ENCODE measurements at places on chromosomes 2 and 18.

- peak; percentile 76 for DNase-seq
Observed at GRCh38 chr2:42777883-42778805, 14.2 kb upstream of the OXER1 start.

GRCh38 chr18:49911427-49911826 lies 98.1 kb upstream of the ACAA2 start:
- DNase-seq, result no peak

DNA sequence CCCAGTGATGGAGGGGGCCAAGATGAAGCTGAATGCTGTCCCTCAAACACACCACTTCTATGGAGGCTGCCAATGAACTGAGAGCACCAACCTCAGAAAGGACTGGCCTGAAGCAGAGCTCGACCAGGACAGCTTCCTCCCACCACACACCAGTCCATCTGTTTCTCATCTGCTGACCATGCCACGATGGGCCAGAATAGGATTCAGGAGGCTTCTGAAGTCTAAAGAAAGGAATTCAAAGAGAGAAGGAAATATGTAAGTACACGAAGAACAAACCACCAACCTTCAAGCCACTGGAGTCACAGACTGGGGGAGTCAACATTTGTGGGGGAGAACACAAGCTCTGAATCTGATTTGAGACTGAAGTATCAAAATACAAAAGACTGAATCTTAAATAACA lies 157.6 kb upstream of the CCDC68 start:
- no peak for DNase-seq

DNA sequence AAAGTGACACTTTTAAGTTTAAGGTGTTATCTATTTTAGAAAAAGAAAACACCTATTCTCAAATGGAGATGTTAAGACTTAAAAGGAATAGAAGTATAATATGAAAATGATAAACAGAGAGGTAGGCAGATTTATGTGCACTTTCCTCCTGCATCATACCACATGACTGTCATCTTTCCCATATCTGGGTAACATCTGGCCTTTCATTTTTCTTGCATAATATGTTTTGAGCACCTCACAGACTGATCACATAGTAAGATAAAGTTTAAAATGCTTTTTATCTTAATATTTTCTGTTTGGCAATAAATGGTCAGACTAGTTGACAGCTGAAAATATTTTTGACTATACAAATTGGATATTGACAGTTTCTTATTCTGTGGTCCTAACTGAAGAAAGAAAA lies 1852.1 kb upstream of the PIK3C3 start:
- no peak for DNase-seq

- DNase-seq, result no peak
Observed at GRCh38 chr18:70019991-70020390, 72.3 kb upstream of the CD226 start.

GRCh38 chr18:54790109-54790508 lies 38.2 kb upstream of the RAB27B start:
- no peak for DNase-seq

DNA sequence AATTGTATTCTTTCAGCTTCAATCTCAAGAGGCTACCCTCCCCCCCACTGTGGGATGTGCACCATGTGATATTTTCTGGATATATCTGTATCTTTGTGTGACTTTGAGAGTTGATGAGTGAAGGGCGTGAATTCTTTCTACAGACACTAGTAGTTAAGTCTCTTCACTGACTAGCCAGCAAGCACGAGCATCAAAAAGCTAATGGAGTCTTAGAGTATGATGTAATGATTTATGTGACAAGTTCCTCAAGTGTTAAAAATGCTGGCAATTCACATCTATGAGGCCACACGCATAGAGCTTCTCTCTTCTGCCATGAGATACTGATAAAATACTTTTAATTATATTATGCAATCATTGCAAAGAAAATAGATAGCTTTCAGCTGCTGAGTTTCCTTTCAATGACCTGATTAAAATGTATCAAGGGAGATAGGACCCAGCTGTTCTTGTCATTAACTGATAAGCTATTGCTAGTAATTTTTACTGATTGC lies 304.8 kb downstream of the TRIB2 start:
- DNase-seq, result no peak

DNA sequence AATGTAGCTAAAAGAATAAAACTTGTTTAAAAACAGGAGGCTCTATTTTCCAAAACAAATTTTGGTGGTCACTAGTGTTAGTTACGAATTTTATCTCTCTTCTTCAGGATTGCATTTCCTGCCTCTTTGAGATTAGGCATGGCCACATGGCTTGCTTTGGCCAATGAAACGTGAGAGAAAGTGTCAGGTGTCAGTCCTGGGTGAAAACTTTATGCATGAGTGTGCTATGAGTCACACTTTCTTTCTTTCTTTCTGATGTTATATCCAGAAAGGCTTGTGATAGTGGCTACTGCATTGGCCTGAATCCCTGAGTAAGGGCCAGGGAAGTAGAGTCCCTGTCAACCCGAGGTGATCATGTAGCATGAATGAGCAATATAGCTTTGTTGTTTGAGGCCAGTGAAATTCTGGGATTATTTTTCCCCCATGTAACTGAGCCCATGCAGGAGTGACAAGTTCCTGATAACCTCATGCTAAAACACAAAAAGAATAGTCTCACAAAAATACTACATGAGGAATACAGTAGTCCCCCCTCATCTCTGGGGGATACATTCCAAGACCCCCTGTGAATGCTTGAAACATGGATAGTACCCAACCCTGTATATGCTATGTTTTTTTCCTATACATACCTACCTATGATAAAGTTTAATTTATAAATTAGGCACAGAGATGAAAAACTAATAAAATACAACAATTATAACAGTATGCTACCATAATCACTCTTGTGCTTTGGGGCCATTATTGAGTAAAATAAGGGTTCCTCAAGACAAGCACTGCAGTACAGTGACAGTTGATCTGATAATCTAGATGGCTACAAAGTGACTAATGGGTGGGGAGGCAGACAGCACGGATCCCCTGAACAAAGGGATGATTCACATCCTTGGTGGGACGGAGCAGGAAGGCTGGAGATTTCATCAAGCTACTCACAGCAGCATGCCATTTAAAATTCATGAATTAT lies 109.5 kb downstream of the CDC42EP3 start:
- DNase-seq, result peak; percentile 85

DNA sequence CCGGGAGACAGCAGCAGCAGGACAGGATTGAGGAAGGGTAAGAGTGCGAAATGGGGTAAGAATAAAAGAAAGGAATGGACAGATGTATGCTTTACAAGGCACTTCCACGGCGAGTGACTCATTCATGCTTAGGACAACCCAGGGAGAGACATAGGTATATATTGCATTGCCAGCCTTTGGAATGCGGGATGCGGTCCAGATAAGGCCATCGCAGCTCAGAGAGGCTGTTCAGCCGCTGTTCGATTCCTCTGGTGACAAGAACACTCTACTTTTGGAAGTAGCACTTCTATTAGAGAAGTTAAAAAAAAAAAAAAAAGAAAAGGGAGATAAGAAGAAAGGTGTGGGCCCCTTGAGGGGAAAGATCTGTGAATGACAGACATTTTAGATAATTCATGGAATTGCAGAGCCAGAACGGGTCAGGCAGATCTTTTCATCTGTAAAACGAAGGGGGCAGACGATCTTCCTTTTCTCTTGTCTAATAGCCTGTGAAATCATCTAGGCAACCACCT lies 819 bp upstream of the NCOA1 start:
- peak; percentile 31 for DNase-seq

GRCh38 chr2:146239392-146240135 lies 1605.3 kb upstream of the ACVR2A start:
- peak; percentile 10 for DNase-seq

DNA sequence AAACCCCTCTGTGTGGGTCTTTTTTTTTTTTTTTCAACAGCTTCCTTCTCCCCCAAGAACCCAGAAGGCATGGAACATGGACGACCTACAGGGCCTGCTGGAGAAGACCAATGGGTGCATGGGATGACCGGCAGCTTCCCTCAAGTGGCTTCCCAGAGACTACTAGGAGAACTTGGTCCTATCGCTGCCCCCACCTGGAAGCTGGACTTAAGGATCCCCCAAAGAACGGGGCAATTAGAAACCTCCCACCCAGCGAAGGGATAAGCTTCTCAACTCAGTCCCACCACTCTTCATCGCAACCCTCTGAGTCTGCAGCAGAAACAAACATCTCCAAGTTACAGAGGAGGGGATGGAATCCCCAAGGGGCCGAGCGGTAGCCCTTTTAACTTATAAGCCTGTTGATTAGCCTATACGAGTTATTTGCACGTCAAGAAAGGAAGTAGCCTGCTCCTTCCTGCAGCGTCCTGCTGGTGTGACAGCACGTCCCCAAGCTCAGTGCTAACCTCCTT lies 1.4 kb downstream of the ACTR1B start:
- no peak for DNase-seq

GRCh38 chr2:199303728-199304177 lies 154.0 kb downstream of the SATB2 start:
- DNase-seq, result peak; percentile 90

DNA sequence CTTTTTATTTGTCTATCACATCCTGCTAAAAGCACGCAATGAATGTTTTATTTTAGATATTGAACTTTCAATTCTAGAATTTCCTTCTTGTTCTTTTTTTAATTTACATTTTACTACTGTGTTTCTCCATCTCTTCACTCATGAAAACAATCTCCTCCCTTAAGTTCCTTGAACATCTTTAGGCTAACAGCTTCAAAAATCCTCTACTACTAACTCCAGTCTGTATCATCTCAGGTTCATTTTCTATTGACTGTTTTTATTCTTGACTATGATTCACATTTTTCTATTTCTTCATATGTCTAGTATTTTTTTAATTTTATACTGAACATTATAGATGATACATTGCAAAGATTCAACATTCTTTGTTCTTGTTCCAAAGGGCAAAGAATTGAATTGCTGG lies 79.2 kb upstream of the NCK2 start:
- DNase-seq, result no peak

- DNase-seq, result no peak
Observed at GRCh38 chr2:185381631-185382030, 357.0 kb upstream of the FSIP2 start.

- DNase-seq, result no peak
Observed at GRCh38 chr18:59093668-59094067, 46.0 kb upstream of the SEC11C start.

GRCh38 chr2:20027705-20028434 lies 15.4 kb upstream of the MATN3 start:
- DNase-seq, result no peak

- DNase-seq, result no peak
Observed at GRCh38 chr2:239587311-239587731, 186.5 kb upstream of the HDAC4 start.

GRCh38 chr18:32442575-32442974 lies 28.1 kb downstream of the GAREM1 start:
- no peak for DNase-seq

DNA sequence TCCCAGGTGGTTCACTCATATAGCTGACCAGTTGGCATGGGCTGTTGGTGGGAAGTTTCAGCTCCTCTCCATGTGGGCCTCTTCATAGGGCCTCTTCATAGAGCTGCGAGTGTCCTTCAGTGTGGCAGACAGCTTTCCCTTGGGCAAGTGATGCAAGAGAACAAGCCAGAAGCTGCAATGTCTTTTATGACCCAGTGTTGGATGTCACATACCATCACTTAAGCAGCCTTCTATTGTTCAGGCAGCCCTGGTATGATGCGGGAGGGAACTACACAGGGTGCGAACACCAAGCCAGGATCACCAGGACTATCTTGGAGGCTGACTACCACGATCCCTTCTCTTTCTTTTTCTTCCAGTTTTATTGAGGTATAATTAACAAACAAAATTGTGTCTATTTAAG lies 126.5 kb upstream of the ITGA6 start:
- no peak for DNase-seq

DNA sequence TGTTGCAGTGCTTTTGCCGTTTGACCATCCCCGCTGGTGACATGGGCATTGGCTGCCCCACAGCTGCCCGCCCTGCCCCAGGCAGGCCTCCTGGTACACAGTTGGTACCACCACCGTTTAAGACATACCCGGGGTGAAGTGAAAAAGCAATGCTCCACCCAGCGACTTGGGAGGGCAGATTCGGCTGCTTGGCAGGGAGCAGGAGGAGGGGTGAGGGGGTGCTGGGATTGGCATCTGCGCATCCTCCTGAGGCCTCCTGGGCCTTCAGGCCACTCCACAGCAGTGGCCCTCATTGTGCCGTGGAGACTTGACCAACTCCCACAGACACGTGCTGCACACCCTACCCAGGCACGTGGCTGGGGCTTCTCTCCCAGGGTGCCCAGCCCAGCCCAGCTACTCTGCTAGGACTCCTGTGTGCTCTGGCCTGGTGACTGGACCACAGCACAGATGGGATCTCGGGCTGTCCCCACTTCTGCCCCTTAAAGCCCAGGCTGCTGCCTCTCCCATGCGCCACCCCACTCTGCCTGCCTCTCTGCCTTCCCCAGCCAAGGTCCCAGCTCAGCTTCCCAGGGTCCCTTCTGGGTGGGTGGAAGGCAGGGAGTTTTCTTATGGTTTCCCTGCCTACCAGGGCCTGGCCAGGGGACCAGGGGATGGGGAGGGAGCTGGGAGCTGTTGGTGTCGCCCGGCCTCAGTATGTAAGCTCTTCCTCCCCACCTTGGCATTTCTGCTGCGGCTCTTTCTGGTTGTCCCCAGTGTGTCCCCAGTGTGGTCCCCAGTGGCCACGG lies 157.0 kb upstream of the HS6ST1 start:
- DNase-seq, result no peak

GRCh38 chr2:67318993-67319481 lies 78.1 kb upstream of the ETAA1 start:
- DNase-seq, result no peak

- no peak for DNase-seq
Observed at GRCh38 chr18:79785831-79786230, 11.9 kb upstream of the KCNG2 start.

DNA sequence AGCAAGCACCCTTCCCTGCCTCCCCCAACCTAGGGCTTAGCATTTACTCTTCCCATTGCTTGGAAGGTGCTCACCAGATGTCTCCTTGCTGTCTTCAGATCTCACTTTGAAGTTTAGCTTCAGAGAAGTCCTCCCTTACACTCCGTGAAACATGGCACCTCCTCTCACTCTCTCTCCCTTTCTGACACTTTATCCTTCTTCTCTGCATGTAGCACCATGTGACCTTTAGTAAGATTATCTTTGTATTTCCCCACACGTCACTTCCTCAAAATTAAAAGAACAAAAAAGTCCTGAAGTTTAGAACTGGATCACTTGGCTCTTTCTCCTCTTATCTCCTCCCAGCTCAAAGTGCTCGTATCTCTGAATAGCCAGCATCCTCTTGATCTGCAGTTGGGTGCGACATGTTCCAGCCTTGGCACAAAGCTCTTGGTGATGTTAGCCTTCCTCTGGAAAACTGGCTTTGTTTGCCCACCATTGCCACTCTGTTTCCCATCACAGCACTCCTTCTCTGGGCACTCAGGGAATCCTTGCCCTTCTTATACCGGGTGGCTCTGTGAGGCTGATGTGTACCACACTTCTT lies 40.6 kb upstream of the EPAS1 start:
- no peak for DNase-seq

DNA sequence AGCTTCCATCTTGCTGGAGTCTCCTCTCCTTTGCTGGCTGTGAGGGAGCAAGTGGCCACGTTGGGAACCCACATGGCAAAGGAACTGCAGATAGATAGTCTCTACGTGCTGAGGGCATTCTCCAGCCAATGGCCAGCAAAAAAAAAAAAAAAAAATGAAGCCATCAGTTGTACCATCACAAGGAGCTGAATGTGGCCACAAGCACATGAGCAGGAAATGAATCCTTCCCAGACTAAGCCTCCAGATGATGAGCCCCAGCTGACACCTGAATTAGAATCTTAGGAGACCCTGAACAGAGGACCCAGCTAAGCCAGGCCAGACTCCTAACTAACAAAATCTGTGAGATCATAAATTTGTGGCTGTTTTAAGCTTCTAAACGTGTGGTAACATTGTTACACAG lies 57.9 kb downstream of the SPIRE1 start:
- no peak for DNase-seq
